ENCODE measurements at places on chromosomes 11 and 22.

- DNase-seq = no peak
Measured at GRCh38 chr22:40028098-40028425, 33.3 kb downstream of the FAM83F start.

GRCh38 chr11:124310721-124311120 is 3.0 kb downstream of the OR8D1 start:
- no peak for DNase-seq

DNA sequence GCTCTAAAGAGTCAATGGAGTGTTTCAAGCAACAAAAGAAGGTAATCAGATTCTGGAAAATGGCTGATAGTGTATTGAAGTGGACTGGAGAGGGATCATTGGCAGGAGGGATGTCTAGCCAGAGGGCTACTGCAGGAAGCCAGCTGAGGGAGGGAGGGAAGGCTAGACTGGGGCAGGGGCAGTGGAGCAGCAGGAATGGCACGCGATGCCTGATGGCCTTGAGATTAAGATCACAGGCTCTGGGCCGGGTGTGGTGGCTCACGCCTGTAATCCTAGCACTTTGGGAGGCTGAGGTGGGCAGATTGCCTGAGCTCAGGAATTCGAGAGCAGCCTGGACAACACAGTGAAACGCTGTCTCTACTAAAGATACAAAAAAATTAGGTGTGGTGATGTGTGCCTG is 47.5 kb upstream of the PRDM11 start:
- no peak for DNase-seq

DNA sequence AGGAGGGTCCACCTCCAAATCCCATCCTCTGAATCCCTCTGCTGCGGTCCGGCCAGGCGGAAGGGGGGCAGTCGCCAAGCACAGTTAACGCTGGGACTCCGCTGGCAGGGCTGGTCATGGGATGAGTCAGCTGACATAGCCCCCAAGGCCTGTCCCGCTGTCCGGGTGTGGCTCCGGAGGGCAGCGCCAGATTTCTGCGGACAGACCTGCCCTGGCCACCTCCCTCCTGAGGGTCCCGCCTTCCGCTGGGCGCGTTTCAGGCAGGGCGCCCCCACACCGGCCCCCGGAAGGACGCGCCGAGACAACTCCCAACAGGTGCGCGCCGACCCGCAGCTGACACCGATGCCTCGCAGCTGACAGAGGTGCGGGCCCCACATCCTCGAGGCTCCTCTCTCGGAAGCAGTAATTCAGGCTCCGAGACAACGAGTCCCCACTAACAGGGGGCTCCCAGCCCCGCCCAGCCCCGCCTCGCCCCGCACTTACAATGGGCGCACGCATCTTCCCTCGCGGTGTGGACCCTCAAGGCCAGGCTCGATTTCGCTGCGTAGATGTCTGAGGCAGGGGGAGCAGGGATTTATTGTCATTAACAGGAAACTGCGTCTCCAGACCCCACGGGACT is 607 bp downstream of the PLAAT3 start:
- DNase-seq = no peak

- DNase-seq = no peak
Measured at GRCh38 chr22:22746963-22747933, 102.8 kb downstream of the GGTLC2 start.

DNA sequence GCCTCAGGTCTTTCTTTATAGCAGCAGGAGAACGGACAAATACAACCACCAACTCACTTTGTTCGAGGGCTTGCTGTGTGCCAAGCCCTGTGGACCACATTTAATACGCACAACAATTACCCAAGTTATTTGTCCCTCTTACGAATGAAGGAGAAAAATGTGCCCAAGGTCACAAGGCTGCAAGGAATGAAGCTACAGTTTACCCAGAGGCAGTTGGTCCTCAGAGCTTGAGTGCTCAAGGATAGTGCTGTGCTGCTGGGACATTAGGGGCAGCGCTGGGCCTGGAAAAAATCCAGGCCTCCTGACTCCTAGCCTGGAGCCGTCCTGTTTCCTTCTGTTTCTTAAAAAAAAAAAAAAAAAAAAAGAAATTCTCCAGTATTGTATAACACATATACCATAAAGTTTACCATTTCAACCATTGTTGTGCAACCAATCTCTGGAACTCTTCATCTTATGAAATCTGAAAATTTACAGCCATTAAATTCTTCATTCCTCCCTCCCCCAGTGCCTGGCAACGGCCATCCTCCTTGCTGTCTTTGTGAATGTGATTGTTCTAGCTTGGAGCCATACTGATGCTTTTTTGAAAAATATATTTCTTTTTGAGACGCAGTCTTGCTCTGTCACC is 1.0 kb upstream of the C11orf86 start:
- DNase-seq = no peak
